ENCODE measurements at places on chromosomes 16 and 17.

DNA sequence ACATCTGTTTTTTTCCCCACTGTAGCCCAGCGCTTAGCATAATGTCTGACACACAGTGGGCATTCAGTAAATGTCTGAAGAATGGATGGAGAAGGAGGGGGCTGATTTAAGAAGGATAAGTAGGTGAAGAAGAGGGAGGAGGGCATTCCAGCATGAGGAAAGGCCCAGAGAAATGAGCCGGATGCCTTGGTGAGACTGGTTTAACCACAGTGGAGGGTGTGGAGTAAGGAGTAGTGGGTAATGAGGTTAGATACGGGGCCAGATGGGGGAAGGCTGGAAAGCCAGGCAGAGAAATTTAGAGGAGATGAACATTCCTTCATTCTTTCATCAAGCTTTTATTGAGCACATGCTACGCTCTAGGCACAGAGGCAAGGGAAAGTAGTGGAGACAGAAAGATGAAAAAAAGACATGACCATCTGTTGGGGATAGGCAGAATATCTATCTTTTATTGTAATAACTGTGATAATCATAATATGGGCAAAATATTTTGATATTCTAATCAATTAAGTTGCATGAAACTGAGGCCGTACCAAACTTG lies 43.7 kb upstream of the NFAT5 start:
- no peak for DNase-seq

GRCh38 chr16:84339311-84339710 lies 29.0 kb upstream of the ATP2C2 start:
- DNase-seq, result no peak

DNA sequence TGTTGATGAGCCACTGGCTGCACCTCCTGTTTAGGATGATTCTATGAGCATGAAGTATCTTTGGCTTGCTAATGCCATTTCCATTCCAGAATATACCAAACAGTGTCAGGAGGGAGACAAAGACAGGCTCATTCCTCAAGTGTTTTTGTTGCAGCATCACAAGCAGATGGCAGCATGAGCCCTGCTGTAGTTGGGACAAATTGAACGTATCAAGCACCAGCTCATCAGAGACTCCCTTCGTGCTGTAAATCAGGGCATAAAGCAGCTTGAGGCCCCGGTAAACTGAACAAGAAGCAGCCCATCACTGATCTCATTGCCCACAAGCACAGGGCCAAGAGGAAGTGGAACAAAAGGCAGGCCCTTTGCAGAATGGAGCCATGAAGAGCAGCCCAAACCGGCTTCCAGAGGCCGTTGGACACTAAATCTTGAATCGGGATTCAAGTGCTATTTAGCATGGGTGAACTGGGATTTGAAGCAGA lies 45.9 kb upstream of the HS3ST3A1 start:
- DNase-seq, result no peak

GRCh38 chr16:74718741-74719610 lies 18.3 kb upstream of the MLKL start:
- DNase-seq, result no peak

- no peak for DNase-seq
Measured at GRCh38 chr17:55518510-55518909, 7.3 kb upstream of the SMIM36 start.

GRCh38 chr17:50607522-50608175 lies 27.0 kb upstream of the ABCC3 start:
- DNase-seq, result no peak

DNA sequence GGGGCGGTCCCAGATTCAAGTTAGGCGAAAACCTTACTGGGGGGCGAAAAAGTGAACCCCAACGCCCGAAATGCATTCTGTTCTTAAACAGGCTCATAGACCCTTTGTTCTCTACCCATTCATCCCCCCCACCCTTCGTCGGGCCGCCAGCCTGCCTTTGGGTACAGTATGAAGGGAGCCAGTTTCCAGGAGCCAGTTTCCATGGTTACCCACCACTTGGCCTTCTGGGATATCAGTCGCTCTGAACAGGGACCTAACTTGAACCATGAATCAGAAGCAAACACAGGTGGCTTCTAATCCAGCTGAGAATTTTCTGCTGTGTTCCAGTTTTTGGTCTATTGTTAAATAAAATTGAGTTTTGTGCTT lies 532 bp downstream of the DHX40 start:
- DNase-seq, result no peak

DNA sequence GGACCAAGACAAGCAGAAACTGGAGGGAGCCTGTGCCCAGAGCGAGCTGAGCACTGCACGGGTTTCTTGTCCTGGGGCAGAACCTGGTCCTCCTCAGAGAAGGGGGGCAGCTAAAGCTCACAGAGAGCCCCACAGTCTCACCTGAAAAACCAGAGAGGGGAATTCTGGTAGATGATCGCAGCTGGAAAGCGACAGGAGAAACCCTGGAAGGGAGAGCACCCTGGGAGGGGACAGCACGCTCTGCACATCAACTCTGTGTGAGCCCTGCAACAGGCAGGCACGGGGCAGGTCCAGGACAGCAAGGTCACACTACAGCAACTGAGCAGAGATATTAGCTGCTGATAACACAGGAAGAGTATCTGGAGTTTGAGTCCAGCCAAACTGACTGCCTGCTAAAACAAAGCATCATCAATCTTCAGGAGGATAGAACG lies 18.2 kb downstream of the ZCCHC14 start:
- no peak for DNase-seq

DNA sequence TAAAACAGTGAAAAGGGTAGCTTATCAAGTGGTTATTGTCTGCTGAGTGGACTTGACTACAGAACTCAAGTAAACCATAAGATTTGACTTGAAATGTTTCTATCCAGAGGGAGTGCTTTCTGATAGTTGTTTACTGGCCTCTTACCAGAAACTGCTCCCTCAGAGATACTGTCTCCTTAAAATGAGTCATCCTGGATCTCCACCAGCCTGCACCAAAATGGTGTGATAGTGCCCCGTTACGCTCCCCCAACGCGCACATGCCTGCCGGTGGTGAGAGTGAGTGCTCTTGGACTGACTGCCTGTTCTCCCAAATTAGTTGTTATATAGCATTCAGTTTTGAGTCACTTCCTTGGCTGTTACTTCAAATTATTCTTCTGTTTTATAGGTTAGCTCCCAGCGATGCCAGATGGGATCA lies 22.9 kb downstream of the PRCD start:
- no peak for DNase-seq

DNA sequence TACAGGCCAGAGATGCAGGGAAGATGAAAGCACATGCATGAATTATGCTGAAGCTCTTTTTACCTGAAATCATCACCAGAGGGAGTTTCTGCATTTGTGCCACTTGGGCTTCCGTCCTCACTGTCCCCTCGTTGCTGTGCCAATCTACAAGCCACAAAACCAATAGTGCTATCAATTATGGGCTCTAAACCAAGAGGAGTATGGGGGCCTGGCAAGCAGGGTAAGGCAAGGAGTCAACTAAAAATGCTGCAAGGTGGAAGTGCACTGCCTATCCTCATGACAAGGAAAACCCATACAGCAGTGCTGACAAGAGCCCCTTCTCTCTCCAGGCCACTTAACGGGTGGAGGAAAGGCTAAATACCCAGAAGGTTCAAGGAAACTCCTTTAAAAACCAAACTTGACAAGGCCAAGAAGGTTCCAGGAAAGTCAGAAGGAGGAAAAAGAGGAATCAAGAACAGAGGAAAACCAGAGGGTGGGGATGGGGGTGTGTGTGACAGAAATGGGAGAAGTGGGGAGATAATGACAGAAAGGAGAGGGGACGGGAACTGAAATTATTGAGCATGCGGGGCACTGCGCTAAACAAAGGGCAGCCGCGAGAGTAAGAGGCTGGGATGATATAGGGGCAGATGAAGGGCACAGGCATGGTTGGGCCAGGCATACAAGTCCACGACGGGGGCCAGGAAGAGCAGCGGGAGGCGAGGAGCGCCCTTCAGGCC lies 674 bp downstream of the C17orf75 start:
- DNase-seq, result no peak

- DNase-seq, result no peak
Measured at GRCh38 chr16:5560084-5560483, 462.5 kb upstream of the EEF2KMT start.

DNA sequence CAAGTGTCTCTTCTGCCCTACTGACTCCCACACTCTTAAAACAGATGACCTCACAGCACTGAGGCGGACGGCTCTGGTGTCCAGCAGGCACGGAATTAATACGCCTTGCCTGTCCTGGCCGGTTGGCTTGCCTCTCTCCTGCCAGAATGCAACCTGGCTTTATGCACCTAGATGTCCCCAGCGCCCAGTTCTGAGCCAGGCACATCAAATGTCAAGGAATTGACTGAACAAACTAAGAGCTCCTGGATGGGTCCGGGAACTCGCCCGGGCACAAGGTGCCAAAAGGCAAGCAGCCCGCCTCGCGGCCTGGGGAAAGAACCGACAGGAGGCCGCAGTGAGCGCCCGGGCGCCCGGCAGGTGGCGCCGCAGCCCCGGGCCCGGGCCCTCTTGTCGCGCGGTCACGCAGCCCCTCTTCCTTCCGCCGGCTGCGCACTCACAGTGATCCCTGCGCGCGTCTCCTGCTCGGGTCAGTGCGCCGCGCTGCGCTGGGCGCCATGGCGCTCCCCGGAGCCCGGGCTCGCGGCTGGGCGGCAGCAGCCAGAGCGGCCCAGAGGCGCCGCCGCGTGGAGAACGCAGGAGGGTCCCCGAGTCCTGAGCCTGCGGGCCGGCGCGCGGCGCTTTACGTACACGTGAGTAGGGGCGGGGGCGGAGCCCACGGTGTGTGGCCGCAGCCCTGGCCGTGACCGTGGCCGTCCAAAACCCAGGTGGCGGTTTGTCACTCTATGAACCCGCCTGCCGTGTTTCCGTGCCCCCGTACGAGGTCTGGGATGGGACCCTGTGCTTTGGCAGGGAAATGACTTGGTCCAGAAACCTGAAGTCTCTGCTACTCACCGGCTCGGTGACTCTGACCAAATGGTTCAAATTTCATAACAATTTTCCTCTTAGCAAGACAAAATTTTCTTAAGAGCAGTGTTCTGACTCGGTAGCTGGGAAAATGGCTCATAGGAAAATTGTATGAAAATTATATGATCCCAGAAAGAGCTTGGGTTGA lies at the start of gene RSAD1:
TSS of gene RSAD1 (plus strand) at position 470 of the 991 bp plus-strand sequence. CDS start at position 495, 25 bp downstream.
- peak; percentile 59 for DNase-seq

DNA sequence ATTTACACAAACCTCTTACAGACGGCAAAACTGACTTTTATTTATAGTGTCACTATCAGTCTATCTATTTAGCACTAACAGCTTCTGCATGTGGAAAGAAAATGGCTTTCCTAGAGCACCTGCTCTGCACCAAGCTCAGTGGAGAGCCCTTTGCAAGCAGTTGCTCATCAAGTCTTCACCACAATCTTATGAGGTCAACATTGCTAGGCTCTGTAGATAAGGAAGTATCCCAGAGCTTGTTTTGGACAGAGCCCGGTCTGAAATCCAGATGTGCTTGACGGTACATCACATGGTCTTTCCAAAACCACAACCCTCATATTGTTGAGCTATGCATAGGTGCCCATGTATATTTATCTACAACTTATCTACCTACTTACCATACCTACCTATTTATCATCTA lies 572.7 kb upstream of the CDH5 start:
- DNase-seq, result no peak

- DNase-seq, result no peak
Measured at GRCh38 chr17:65163990-65164495, 26.9 kb downstream of the RGS9 start.

Data from NCI-H187 (cell line).